ENCODE measurements at places on chromosomes 11 and 22.
A peak's percentile ranks its signal among the peaks of the same experiment; 100 is the strongest.

DNA sequence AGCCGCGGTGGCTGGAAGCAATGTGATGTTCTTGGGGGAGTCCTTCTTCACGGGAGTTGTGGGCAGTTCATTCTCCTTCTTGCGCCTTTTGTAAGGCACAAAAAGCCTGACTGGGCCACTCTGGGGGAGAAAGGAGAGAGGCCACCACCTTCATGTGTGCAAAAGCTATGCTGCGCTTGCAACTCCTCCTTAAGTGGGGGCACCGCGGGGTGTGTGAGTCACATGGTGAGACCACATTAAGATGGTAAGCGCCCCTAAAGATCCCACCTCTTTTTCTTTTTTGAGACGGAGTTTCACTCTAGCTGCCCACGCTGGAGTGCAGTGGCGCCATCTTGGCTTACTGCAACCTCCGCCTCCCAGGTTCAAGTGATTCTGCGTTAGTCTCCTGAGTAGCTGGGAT lies 14.1 kb downstream of the DEAF1 start:
- DNase-seq, result no peak

DNA sequence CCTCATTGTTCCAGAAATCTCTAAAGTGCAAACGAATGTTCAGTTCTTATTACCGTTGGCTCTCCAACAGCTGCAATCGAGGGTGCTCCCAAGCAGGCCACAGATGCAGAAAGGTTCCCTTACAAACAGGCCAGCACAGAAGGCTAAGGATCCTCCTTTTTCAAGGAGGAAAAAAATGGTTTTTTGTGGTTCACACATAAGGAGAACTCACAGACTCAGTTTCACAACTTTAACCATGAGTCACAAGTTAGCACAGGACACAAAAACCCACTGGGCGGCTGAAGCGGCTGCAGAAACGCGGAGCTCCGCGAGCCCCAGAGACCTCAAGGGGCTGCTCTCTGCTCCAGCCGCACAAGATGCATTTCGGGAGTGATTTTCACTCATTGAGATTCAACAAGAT lies 98.2 kb upstream of the PRR5 start:
- DNase-seq, result no peak

- DNase-seq, result no peak
Observed at GRCh38 chr11:24585192-24585591, 88.3 kb downstream of the LUZP2 start.

DNA sequence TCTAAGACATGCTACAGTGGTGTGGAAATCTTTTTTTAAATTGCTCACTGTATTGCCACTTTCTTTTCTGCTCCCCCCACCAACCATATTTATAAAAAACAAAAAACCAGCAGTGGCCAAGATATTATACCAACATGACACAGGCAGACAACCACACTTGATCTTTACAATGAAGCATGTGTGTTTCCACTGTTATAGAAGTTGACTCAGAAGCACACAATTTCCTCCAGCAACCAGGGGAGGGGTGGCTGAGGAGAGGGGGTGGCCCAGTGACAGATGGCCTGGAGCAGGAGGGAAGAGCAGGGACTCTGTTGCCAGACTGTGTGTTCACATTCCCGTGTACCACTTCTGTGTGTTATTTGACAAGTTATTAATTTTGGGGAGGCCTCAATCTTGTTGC lies 14.8 kb downstream of the CD59 start:
- DNase-seq, result no peak

GRCh38 chr22:48920776-48921241 lies 906.9 kb downstream of the BRD1 start:
- no peak for DNase-seq

GRCh38 chr11:6248248-6248647 lies 9.4 kb downstream of the CNGA4 start:
- no peak for DNase-seq

DNA sequence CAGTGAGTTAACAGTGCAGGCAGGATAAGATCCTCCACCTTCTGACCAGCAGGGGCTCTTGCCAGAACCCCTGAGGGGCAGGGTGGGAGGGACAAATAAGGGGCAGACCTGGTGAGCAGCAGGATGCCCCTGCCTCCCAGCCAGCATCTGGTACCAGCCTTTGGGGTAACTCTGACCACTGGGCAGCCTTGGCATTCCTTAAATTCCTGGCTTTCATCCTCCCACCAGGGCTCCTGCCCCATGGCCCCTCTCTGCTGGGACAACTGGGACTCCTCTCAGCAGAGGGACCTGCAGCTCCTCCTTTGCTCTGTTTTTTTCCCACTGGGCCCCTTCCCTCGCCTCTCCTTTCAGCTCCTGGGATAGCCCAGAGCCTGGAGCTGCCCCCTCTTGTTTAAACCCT lies 98.0 kb upstream of the CD82 start:
- no peak for DNase-seq

DNA sequence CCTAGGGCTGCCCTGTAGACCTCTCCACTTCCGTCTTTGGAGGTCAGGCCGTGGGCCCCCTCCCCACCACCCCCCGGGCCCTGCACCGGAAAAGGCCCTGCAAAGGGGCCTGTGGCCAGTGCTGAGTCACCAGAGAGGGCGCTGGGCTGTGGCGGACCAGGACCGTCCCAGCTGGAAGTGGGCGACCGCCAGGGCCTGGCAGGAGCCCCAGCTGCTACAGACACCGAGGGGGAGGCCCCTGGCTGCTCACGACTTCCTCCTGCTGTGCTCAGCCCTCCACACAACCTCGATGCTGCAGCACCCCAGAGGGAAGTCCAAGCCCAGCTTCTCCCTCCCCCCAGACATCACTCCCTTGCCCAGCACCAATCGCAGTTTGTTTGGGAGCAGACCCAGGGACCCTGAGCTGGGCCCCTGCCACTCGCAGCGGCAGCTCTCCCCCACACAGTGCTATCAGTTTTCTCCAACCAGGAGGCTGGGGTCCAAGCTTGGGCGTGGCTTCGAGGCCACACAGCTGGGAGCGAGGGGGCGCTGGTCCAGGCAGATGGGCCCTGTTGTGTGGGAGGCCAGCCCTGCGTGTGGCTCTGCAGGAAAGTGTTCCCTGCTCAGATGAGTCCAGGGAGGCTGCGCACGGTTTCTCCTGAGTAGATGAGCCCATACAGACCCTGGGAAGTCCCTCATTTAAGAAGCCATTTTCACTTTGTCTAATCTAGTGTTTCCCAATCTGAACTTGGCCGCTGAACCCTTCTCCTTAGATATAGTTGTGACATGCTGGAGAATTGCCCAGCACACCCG lies 5.6 kb upstream of the SH3BP1 start:
- DNase-seq, result peak; percentile 94

- no peak for DNase-seq
Observed at GRCh38 chr11:95605271-95605940, 184.2 kb downstream of the FAM76B start.

Measured in ovary (tissue), 10 donors.